ENCODE measurements at places on chromosomes 5 and 9. TPM values are rescaled to one million over a fixed set of nuclear protein-coding genes. Genes with fewer than 3 reads are reported as not detected.

- DNase-seq: peak; percentile 20
Observed at GRCh38 chr9:93452710-93453046, 703 bp downstream of the FAM120AOS start.

GRCh38 chr5:117863586-117864296, 1124.6 kb downstream of the DTWD2 start:
- no peak for DNase-seq

- DNase-seq: peak; percentile 2
Observed at GRCh38 chr9:134035041-134036039, 10.1 kb downstream of the BRD3OS start.

DNA sequence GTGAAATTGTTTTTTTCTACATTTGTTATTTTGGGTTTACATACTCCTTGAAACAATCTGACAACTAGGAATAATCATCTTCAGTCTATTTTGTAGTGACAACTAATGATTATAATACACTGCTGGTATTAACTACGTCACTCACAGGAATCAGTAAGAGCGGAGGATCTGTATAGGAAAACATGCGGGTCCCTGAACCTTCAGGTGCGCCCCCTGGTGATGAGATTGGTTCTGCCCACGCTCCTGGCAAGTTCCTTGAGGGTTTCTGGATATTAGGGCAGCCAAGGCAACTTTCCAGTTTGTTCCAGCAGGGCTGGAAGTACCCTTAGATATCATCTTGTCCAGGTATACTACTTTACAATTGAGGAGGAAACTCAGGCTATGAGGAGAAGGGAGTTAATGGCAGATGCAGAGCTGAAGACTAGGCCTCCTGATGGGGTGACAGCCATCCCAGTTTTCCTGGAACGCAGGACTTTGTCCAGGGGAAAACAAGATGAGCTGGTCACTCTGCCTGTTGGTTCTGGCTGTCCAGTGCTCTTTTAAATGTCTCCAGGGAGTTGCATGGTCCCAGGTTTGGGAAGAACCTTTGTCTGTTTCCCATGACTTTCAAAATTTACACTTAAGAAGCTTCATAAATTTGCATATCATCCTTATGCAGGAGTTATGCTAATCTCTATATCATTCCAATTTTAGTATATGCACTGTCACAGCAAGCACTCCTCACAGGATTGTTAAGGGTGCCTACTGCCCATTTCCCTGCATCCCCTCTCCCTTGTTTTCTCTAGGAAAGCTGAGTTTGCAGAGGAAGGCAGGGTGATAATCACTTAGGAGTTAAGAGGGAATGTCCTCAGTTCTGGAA, 14.9 kb upstream of the WNT8A start:
- peak; percentile 73 for DNase-seq

- no peak for DNase-seq
Observed at GRCh38 chr9:114087721-114088120, 9.6 kb upstream of the AMBP start.

GRCh38 chr9:134420974-134421432, 94.7 kb downstream of the RXRA start:
- no peak for DNase-seq

- peak; percentile 79 for DNase-seq
Observed at GRCh38 chr9:92138157-92138959, 23.1 kb upstream of the SPTLC1 start.

DNA sequence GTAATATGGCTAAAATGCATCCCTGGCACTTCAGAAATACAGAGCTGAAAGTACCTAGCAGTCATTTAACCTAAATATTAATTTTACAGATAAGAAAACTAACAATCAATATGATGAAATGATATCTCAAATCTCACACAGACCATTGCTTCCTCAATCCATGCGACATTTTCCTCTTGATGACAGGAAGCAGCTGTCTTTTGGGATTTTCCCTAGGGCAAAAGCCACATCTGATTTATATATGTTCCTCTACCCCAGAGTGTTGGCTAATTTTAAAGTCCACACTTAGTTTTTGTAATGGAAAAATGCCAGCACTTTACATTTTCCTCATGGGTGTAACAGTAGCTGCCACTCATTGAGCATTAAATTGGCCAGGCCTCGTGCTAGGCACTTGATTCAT, 47.7 kb upstream of the ITGA1 start:
- no peak for DNase-seq

GRCh38 chr9:89701221-89701798, 96.5 kb downstream of the GADD45G start:
- no peak for DNase-seq

DNA sequence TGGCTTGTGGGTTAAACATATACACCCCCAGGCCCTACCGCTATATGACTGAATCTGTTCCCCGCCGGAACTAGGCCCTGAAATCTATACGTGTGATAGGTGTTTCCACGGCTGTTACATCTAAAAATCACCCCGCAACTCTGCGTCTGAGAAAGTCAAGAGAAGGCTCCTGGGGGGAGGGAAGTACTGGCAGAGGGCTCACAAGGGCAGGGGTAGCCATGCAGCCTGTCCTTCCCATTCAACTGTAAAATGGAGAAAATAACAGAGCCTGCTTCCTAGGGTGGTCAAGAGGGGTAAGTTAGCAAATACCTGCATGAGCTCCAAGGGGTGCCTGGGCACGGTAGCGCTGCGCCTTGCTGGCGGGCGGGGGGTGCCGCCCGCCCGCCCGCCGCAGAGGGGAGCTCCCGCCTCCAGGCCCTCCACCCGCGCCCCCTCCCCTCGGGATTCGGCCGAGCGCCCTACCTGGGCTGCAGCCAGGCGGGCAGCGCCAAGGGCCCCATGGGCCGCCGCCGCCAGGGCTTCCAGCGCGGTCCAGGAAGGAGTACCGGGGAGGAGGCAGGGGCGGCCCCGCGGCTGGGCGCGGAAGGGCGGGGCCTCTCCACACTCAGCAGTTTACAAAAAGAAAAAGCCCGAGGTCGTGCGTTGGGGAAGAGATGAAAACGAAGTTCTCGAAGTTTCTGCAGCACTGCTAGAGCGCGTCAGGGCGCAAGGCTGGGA, at the start of gene HACD4:
HACD4 (minus strand) TSS at position 550 of the 717 bp plus-strand sequence; CDS start at position 500, 50 bp downstream.
- no peak for DNase-seq

- no peak for DNase-seq
Observed at GRCh38 chr5:126540631-126541030, 54.4 kb downstream of the ALDH7A1 start.

- no peak for DNase-seq
Observed at GRCh38 chr5:172044631-172045314, 38.3 kb upstream of the FBXW11 start.

DNA sequence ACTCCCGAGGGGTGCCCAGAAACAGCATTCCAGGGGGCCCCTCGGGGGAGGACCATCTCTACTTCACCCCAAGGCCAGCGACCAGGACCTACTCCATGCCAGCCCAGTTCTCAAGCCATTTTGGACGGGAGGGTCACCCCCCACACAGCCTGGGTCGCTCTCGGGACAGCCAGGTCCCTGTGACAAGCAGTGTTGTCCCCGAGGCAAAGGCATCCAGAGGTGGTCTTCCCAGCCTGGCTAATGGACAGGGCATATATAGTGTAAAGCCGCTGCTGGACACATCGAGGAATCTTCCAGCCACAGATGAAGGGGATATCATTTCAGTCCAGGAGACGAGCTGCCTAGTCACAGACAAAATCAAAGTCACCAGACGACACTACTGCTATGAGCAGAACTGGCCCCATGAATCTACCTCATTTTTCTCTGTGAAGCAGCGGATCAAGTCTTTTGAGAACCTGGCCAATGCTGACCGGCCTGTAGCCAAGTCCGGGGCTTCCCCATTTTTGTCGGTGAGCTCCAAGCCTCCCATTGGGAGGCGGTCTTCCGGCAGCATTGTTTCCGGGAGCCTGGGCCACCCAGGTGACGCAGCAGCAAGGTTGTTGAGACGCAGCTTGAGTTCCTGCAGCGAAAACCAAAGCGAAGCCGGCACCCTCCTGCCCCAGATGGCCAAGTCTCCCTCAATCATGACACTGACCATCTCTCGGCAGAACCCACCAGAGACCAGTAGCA, 83.9 kb downstream of the GOLPH3 start:
- no peak for DNase-seq

DNA sequence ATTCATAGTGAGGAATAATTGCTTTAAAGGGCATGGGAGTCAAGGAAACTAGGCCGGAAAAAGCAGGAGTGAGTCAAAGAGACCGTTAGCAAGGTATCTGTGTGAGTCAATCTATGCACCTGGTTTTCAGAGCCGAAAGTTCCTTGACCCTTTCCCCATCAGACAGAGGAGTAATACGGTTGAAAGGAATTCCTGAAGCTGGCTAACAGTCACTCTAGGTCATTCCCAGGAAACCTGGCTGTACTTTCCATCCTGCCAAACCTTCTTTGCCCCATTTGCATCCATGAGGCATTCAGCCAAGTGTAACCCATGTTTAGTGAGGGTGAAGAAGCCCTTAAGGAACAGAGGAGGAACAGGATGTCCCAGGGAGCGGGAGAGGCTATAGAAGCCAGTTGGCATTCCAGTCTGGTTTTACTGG, 16.2 kb downstream of the RBM18 start:
- DNase-seq: no peak

DNA sequence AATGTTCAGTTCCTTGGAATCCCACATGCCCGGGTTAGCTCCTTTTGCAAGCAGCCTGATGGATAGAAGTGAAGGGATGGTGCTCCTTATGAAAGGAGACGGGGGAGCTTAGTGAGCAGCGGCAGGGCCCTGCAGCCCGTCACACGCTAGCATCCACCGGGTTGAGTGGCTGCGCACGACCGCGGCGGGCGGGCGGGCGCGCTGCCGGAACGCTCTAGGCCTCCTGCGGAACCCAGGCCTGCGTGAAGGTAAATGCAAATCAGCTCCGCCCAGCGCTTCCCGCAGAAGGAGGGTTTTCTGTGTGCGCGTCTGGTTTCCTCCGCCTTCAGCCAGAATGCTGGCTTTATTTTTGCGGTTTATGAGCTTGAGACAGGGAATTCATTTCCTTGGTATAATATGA, 19.8 kb downstream of the IL12B start:
- DNase-seq: no peak

ZNG1E gene
- total RNA-seq: 93.6 TPM

EMB gene
- 21.6 TPM for total RNA-seq

WWC1 gene
- total RNA-seq: 18.9 TPM

MEGF10 gene
- total RNA-seq: 0.80 TPM

NNT gene
- 17.2 TPM for total RNA-seq

PCDHAC1 gene
- 3.1 TPM for total RNA-seq

MOB3B gene
- total RNA-seq: 0.83 TPM

CDC26 gene
- 120 TPM for total RNA-seq

ZDHHC11B gene
- total RNA-seq: under 0.01 TPM

SPATA31E1 gene
- not detected for total RNA-seq

NUTM2F gene
- not detected for total RNA-seq

Measured in Daoy (cell line).